ENCODE measurements at places on chromosomes 12 and 14.

DNA sequence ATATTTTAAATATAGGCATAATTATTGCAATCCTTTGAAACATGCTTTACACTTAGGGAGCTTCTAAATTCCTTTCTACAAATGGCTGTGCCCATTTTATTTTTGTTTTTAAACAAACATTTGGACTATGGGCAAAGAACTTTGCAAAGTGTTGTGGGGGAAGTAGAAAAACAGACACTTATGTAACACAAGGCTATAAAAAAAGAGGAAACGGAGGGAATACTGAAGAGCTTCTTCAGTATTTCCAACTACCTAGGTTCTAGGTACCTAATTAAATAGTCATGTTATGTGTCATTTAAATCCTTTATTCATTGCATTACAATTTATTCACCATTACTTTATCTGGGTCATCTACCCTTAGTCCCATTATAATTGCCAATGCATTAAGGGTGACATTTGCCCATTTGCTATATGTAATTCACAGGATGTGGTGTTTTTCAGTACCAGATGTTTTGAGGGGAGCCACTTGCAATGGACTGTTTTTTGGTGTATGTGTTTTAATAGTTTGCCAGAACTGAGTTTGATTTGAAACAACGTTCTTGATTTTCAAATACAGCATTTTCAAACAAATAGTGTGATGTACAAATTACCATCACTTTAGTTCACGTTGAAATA, 1.5 kb upstream of the MSRB3 start:
- DNase-seq: no peak

DNA sequence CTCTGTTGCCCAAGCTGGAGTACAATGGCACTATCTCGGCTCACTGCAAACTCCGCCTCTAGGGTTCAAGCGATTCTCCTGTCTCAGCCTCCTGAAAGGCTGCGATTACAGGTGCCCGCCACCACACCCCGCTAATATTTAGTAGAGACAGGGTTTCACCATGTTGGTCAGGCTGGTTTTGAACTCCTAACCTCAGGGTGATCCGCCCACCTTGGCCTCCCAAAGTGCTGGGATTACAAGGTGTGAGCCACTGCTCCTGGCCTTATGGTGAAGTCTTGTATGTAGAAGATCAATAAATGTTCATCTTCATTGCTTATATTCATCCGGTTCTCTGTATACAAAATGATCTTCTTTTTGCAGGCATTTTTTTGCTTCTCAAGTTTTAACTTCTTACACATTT, 47.8 kb downstream of the MDM2 start:
- DNase-seq: no peak

- no peak for DNase-seq
These were observed 101.6 kb downstream of the SLC25A47 start for GRCh38 chr14:100424504-100425428.

DNA sequence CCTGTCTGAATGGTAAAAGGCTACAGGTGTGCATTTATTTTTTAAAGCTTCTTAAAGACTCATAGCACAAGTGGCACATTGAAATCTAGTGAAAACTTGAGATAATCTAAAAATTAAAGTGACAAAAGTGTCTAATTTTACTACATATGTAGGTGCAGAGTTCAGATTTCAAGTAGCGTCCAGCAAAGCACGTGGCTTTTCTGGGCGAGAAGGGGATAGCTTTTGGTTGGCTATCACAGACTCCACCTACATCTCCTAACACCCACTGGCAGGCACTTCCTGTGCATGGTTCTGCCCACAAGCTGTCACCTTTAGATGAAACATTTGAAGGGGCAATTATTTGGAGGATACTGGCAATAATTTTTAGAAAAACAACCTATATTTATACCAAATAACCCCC, 1.9 kb upstream of the PITPNM2 start:
- no peak for DNase-seq

DNA sequence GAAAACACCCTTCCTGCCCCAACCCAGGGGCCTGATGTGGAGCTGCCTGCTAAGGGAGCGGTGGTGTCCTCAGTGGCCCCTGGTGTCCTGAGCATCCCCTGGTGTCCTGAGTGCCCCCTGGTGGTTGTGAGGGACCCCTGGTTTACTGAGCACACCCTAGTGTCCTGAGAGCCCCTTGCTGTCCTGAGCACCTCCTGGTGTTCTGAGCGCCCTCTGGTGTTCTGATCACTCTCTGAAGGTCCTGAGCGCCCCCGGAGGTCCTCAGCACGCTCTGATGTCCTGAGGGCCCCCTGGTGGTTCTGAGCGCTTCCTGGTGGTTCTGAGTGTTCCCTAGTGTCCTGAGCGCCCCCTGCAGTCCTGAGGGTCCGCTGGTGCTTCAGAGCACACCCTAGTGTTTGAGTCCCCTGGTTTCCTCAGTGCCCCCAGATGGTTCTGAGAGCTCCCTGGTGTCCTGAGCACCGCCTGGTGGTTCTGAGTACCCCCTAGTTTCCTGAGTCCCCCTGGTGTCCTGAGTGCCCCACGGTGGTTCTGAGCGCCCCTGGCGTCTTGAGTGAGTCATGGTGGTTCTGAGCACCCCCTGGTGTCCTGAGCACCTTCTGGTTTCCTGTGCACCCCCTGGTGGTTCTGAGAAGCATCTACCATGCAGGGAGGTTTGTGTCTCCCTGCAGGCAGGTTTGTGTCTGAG, 1004.2 kb downstream of the TMEM121 start:
- peak; percentile 12 for DNase-seq

- DNase-seq: no peak
These were observed 6.0 kb downstream of the OR10P1 start for GRCh38 chr12:55642669-55643068.

- no peak for DNase-seq
These were observed 54.3 kb upstream of the TMCC3 start for GRCh38 chr12:94704452-94705306.

DNA sequence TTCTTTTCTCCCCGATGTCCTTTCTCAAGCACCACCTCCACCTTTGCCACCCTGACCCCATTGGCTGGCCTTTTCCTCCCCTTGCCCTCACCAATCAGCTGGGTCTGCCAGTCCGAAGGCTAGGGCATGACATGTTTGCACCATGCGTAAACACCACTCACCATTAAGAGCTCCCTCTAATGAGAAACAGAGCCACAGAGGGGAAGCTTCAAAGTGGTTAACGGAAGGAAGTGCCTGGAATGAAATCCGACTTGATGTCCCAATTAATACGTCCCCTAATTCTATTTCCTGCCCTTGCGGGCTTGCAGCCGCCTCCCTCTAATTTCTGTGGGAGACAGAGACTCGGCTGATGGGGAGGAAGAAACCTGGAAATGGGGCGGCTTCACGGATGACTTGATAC, 318.5 kb upstream of the TBX3 start:
- no peak for DNase-seq

- DNase-seq: no peak
These were observed 2.7 kb upstream of the GALC start for GRCh38 chr14:87995500-87996290.

Data from activated CD4-positive, alpha-beta T cell treated with anti-CD3 and anti-CD28 coated beads, Interleukin-2, amount 50 U/mL, for 4 hours (primary cell).